ENCODE measurements at places on chromosomes 5 and 9. TPM values are rescaled to one million over a fixed set of nuclear protein-coding genes. Genes with fewer than 3 reads are reported as not detected.
A peak's percentile ranks its signal among the peaks of the same experiment; 100 is the strongest.

DNA sequence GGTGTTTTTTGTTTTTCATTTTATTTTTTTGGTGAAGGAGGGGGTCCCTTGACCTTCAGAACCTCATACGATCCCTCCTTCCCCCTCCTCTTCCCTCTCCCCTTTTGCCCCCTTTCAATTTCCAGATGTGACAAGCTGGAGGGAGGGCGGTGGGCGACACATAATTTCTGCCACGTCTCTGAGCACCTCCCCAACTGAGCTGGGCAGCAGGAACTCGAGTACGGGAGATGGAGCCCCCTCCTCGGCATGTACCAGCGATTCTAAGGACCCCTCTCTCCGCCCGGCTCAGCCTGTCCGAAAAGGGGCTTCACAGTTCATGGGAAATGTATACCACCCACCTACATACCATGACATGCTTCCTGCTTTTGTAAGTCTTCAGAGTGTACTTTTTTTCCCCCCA, 52.4 kb downstream of the PRRC2B start:
- peak; percentile 41 for DNase-seq

GRCh38 chr9:96483733-96484390, 33.9 kb downstream of the HABP4 start:
- DNase-seq: no peak

DNA sequence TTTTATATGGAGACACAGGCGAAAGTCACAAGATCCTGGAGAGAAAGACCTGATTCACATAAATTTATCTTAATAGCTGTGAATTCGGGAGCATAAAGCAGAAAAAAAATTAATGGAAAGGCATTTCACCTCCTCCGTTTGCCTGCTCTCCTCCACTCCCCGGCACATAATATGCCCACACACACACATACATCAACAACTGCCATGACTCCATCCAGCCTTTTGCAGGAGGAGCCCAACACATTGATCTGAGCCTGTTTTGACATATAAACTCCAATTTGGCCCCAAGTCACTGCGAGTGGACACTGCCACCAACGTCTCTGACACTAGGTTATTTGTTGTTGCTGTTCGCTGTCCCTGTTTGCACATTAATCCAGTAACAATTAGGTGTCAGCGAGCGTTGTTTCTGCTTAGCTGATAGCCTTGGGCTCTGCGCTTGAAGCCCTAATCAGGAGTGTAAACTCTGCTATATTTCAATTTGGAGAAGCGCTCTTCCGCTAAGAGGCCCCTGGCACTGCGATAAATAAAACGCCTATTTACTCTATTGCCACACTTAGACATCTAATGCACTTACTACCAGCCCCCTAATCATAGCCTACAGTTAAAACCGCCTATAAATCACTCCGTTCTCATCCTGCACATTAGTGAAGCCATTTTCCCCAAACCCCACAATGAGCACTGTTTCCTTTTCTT, 195.8 kb upstream of the TBCA start:
- no peak for DNase-seq

DNA sequence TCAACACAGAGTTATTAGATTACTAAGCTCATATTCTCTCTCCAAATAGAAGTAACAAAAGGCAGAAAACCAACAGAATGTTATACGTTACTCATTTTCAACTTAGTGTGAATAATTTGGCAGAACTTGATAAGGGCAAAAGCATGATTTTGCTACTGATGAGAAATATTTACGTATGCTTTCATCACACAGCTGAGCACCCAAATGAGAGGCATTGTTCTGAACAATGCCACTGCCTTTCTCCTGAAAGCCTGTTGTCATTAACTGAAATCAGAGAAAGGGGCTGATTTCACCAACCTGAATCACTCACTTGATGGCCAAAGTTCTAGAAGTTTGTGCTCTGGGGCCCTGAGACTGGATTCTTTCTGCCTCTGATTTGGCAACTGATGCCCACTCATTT, 367.5 kb upstream of the PTGER4 start:
- DNase-seq: no peak

- DNase-seq: peak; percentile 85
Observed at GRCh38 chr9:128191406-128192046, at the start of gene CIZ1. Gene CIZ1 (minus strand): TSS chr9:128191572. CDS start chr9:128190857, 715 bp downstream.

DNA sequence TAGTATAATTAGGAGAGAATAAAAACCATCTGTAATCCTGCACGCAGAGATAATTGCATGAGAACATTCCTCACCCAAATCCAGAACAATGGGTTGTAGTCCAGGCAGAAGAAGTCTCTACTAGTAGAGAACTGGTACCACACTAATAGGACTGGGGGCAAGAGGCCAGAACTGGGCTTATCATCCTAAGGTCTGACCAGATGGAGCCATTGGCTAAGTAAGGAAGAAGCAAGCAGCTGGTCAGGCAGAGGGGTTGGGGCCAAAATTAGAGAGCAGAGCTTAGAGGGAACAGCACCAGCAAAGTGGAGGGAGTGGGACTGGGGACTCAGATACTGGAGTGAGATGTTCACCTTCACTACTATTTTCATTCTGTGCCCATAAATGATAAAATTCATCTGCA, 35.4 kb upstream of the MAP1B start:
- no peak for DNase-seq

DNA sequence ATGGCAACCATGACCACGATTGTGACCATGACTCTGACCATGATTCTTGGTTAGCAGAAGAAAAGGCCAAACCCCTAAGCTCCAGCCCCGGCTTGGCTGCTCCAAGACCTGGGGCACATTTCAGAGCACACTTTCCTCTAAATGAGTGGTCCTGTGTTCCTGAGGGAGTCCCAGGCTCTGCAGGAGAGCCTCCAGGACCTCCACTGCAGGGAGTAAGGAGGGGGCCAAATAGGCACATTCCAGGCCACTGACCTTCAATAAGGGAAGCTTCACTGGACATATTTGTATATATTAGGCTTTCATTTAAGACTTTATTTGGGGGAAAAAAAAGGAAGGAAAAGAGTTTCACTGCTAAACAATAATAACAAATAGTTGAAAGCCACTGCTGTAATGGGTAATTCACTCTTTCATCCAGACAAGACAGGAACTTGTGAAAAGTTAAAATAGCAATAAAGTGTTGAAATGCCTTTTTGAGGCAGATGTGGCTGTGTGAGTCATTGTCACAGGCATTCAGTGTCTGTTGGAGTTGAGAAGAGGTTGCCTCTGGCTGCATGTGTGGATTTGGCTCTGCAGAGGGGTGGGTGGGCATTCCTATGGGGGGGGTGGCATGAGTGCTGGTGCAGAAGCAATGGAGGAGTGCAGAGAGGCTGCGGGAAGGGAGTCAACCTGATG, 63.9 kb upstream of the TGFBR1 start:
- no peak for DNase-seq

- no peak for DNase-seq
Observed at GRCh38 chr5:154421868-154422267, 23.9 kb upstream of the SAP30L start.

- no peak for DNase-seq
Observed at GRCh38 chr9:132740526-132741309, 70.5 kb downstream of the GTF3C4 start.

DNA sequence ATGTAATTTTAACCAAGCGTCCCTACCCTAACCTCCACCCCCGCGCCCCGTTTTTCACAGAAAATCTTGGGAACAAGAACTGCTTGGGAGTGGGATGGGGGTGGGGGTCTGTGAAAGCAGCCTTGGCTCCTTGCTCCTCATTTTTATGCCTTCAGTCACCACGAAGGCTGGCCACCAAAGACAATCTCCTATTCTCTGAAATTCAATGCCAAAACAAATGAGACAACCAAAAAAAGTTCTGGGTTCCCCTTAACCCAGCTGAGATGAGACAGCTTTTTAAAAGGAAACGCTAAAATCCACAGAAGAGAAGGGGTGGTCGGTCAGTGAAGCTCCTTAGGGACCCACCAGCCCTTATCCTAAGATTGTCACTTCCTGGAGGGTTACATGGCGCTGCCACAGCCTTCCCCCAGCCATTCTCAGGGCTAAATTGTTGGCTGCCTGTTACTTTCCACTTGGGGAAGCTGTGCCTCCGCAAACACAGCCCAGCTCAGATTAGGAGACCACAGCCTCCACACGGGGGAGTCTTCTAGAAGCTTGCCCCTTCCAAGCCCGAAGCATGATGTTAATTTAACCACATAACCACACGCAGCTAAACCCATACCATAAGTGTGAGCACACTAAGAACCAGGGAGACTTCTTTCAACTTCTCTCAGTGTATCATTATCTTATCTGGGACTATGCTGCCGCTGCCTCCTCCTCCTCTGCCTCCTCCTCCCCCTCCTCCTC, 136.3 kb downstream of the FOXD1 start:
- DNase-seq: no peak

GRCh38 chr5:93590493-93590892, 7.5 kb downstream of the NR2F1 start:
- DNase-seq: no peak

- DNase-seq: no peak
Observed at GRCh38 chr5:124746916-124747790, 714 bp upstream of the ZNF608 start.

The ZFAND5 gene
- total RNA-seq: 115 TPM

The SPOCK1 gene
- not detected for total RNA-seq

The C5orf63 gene
- 12.9 TPM for total RNA-seq

The TEK gene
- total RNA-seq: not detected

The FAXDC2 gene
- not detected for total RNA-seq

The FCHSD1 gene
- total RNA-seq: 35.6 TPM

The CCL27 gene
- total RNA-seq: not detected

The PTGS1 gene
- 0.69 TPM for total RNA-seq

The CYSRT1 gene
- total RNA-seq: 0.33 TPM

The SLU7 gene
- 62.0 TPM for total RNA-seq

The PLCXD3 gene
- not detected for total RNA-seq
